ENCODE measurements at places on chromosomes 1 and 21.

DNA sequence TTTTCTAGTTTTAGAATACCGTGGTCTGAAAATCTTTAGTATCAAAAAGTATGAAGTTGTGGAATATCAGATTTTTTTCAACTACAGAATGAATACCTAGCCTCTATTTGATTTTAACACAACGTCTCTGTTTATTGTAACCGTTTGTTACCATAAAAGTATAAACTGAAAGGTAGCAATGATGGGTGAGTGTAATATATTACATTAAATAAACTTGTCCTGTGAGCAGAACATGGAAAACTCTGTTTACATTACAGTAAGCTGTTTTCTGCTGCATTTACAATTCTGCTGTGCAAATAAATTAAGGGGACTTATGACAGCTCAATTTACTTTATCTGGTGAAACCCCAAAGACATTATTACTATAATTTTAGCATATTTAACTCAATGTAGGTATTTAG lies 62.5 kb downstream of the CHRM3 start:
- no peak for DNase-seq

DNA sequence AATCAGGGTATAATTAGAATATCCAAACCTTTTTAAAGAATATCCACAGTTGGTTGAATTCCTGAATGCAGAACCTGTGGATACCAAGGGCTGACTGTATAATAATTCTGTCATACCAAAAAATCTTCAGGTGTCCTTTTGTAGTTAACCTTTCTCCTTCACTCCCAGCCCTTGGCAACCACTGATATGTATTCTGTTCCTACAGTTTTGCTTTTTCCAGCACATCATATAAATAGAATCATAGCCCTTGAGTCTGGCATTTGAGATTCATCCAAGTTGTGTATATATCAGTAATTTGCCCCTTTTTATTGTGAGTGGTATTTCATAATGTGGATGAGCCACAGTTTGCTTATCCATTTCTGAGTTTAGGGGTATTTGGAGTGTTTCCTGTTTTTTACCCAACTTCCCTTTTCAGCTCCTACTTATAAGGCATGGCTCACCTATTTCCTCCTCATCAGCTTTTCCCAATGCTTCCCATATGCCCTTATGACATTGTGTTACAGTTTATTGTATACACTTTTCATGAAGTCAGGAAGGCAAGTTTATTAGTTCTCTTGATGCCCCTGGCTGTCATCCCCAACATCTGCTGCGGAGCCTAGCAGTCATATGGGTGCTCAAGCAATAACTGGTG lies 35.0 kb upstream of the AGO1 start:
- DNase-seq = no peak

DNA sequence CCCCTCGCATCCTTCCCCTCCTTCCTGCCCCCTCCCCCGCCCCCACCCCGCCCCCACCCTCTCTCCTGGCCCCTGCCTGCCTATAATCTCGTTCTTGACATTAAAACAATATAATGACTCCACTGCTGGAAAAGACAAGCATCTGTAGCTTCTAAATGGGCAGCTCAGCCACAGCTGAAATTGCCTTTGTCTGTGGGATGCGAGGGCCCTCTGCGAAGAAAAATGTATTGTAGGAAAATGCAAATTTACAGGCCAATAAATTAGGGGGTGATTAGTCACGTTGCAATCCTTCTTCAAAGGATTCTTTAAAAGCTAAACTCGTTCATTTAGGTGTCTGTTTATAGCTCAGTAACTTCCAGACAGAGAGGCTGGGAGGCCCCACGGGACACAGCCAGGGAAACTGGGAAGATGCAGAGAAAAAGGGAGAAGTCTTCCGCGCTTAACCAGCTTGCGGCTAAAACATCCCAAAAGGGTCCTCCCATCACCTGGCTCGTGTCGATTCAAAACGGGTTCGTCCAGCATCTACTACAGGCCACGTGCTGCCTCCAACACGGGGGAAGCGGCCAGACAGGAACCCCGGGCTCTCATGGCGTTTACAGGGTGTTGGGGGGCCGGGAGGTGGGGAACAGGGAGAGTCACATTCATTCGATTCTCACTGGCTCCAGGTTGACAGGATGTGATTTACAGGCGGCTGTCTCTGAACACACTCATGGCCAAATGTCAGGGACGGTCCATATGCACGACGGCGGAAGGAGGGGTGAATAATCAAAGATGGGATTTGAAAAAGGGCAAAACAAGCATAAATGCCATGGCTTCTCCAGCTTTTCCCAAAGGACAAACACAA lies 100.5 kb upstream of the ZBTB40 start:
- DNase-seq = no peak

DNA sequence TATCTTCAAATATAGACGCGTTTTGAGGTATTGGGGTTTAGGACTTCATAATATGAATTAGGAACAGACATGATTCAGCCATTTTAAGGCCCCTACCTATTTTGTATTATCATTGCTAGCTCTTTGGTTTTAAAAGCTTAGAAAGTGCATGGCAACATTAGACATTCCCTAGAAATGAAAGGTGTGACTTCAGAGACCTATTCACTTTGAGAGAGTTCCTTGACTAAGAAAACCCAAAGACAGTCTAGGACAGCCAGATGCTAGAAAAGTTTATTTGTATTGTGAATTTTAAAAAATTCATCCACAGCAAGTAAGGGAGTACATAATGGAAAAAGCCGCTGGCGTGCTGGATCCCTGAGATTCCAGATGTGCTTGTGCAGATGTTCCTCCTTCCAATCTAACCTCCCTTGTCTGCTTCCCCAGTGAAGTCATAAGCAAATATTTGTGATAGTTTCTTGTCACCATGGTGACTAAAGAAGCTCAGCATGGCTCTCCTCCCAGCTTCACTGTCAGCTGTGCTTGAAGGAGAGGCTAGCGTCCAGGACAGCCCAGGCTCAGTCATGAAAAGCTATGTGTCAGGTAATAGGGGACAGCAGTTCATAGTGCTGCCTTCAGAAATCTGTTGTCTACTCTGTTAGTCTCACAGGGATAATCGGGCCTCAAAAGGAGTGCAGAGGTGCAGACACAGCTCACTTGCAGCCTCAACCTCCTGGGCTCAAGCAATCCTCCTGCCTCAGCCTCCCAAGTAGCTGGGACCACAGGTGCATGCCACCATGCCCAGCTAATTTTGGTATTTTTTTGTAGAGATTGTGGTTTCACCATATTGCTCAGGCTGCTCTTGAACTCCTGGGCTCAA lies 34.8 kb downstream of the KPNA6 start:
- DNase-seq = no peak

GRCh38 chr1:207649865-207650580 lies 5.1 kb downstream of the CR1L start:
- no peak for DNase-seq

DNA sequence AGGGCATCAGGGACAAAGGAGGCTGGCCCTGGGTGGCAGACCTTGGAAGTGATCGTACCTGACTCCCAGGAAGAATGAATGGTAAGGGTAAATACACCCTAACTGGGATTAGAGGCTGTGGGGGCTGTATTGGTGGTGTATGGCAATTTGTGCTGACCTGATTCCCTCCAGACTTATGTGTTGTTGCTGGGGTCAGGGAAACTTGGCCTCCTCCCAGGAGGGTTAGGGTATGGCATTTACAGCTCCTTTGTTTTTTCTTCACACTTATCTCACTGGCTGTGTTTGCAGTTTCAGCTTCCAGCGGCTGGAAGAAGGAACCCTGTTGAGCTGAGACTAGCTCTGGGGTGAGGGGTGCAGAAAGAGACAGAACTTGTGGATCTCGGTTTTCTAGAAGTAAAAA lies 8.2 kb downstream of the VANGL1 start:
- no peak for DNase-seq

- no peak for DNase-seq
These were observed 52.5 kb downstream of the ANGPTL1 start for GRCh38 chr1:178818416-178818815.

DNA sequence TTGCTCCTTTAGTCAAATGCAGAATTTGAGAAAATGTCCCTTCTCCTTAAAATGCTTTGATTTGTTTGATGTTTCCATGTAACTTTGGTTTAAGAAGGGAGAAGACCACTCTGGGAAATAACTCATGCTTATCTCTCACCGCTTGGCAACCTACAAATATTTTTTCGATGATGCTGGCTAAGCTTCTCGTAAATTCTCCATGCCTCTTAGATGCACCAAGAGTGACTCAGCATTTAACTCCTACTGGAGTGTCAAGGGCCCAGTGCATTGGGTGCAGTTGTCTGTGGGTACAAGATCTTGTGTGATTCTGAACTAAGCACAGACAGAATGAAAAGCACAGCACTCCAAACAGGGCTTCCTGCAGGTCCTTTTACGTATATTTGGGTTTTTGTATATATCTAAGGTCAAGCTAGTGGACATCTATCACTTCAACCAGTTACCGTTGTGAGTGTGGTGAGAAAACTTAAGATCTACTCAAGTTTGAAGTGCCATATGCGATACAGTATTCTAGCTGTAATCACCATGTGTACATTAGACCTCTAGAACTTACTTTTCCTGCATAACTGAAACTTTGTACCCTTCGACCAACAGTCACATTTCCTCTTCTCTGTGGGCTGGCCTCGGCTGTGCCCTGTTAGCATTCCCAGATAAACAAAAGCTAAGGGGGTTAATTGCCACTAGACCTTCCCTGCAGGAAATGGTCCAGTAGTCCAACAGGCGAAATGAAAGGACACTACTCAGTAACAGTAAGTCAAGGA lies 55.8 kb downstream of the COL18A1 start:
- no peak for DNase-seq

- no peak for DNase-seq
These were observed 128.3 kb downstream of the MACF1 start for GRCh38 chr1:39332828-39333227.
